ENCODE measurements at places on chromosomes 4 and X.

DNA sequence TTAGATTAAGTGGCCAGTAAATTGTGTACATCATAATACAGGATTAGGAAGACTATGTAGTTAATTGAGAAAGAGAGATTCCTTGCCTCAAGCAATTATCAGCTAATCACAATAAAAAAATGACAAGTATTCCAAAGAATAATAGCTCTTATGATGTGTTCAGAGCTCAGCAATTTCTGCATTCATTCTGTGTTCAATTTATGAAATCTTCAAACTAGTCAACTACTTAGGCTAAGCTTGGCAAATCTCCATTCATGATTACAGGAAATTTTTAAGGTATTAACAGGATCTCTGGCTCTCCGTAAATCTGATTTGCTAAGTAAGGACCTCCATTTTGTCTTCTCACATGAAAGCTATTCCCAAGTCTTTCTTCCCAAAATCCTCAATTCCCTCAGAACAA is 256.9 kb upstream of the TEX13A start:
- DNase-seq, result no peak

- DNase-seq, result no peak
These were observed 106.6 kb upstream of the WDR44 start for GRCh38 chrX:118239178-118239870.

DNA sequence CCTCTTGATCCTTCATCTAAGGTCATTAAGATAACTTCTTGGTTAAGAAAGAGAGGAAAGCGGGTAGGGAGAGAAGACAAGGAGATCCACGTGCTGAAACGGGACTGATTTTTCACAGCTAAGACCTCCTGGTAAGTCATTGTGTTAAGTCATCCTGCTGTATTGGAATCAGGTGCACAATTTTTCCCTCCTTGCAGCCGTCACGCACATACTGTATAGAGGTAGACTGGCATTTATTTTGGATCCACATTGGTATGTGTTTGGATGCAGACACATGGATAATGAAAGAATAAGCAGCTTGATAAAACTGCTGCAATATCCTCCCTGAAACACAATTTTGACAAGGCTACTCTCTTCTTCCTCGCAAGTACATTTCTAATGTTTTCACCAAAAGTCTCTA is 60.1 kb upstream of the NAP1L5 start:
- DNase-seq, result no peak

DNA sequence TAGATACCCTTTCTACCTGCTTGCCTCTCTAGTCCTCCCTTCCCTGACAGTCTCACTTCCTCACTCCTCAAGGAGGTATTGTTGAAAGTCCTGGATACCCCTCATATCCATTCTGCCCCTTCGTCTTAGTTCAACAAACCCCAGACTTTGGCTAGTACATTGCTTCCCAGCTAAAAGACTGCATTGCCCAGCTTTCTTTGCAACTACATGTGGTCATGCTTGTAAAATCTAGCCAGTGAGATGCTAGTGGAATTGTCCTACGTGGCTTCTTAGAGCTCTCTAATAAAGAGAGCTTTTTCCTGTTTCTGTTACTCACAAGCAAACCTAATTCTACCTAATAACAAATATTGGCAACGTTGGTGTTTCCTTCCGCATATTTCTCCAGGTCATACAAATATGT is 237.9 kb upstream of the PSAPL1 start:
- DNase-seq, result no peak

- no peak for DNase-seq
These were observed 343.0 kb downstream of the OPHN1 start for GRCh38 chrX:68090266-68090665.

GRCh38 chr4:83548151-83548905 is 12.4 kb downstream of the GPAT3 start:
- peak; percentile 93 for DNase-seq

DNA sequence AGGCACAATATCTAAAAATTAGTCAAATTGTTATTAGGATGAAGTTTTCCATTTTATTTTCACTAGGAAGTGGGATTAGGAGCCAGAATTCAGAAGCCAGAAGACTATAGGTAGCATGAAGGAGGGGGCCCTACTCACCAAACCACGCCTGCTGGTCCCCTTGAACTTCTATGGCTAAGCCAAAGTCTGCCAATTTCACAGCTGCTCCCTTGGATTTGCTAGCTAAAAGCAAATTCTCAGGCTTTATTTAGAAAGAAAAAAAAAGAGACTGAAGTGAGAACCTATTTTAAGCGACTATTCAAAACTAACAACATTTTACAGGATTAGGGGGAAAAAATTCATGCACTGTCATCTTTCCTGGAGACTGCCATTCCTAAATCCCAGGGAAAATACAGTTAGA is 224.3 kb downstream of the CAMK2D start:
- DNase-seq, result no peak

GRCh38 chr4:157287445-157287844 is 66.9 kb downstream of the GRIA2 start:
- no peak for DNase-seq

DNA sequence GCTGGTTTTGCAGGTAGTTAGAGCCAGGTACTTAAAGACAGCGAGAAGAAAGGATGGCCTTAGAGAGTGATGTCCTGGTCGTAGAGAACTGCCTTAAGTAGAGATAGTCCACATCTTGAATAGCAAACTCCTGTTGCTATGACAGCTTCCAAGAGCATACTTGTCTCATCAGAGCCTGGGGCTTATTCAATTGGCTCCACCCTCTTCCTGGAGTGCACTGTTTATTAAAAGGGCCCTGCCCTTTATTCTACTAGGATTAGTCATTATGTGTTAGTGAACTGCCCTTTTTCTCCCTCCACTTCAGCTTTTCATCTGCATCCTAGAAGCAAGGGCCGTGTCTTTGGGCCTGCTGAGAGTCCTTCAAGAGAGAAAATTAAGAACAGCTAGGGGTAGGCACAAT is 94.5 kb upstream of the EOLA2 start:
- peak; percentile 10 for DNase-seq

GRCh38 chrX:8971116-8971515 is 62.8 kb downstream of the FAM9B start:
- DNase-seq, result no peak

- DNase-seq, result no peak
These were observed 301.7 kb upstream of the MAGEB2 start for GRCh38 chrX:29913647-29914046.

GRCh38 chr4:106687026-106687425 is 318.4 kb upstream of the GIMD1 start:
- DNase-seq, result no peak

DNA sequence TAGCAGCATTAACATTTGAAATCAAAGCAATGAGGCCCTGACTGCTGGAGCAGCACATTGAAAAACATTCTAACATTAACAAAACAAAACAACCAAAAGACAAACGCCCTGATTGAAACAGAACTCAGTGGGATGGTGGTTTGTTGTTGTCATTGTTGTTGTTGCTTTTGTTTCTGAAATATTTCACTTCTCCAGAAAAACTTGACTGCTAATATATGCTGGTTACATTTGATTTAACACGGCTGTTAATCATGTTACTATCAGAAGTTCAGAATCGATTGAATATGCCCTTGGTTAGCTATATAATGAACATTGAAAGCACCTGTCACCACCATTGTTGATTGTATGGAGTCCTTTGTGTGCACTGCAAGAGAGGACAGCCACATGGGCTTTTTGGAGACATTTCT is 790.4 kb upstream of the GALNTL6 start:
- no peak for DNase-seq

GRCh38 chrX:17464194-17464593 is 89.2 kb downstream of the NHS start:
- no peak for DNase-seq

- DNase-seq, result no peak
These were observed 23.0 kb downstream of the NAT8L start for GRCh38 chr4:2082118-2082517.

- DNase-seq, result no peak
These were observed 170.4 kb upstream of the FGF16 start for GRCh38 chrX:77276742-77277141.

DNA sequence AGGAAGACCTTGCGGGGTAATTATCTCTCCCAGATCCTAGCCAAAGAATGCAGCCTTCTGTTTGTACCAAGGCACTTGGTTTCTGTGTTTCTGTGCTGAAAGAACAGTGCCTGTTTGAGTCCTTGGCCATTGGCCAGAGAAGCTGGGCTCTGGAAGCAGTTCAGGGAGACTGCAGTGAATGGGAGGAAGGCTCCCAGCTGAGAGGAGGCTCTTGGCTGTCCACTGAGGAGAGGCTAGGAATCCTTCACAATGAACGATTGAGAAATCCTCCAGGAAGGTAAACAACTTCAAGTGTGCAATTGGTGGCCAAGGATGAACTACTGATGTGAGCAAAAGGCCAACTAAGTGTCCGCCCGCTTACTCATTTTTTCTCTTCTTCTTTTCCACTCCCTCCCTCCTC is 61.3 kb downstream of the HS3ST1 start:
- DNase-seq, result no peak

DNA sequence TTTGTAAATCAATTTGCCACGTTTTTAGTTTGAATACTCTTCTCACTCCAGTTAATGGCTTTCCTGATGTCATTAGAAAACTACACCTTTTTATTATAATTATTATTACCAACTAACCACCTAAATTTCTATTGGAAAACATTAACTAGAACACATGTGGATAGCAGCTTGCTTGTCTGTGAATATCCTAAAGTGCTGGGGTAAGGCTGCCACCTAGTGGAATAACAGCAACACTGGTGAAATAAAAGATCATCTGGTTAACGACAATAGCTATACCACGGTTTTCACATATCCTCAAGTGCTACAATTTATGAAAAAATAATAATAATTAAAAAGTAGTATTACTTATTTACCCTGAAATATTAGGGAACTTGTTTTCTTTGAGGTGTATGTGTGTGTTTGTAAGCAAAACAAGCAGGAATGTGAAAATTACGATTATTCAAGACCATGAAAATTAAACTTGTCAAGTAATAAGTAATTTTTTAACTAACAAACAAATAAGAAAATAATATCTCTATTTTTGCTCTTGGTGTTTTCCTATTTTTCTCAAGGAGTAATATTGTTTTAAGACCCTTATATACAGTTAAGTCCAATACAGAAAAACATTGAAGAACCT is 130.1 kb upstream of the TECRL start:
- DNase-seq, result peak; percentile 67

DNA sequence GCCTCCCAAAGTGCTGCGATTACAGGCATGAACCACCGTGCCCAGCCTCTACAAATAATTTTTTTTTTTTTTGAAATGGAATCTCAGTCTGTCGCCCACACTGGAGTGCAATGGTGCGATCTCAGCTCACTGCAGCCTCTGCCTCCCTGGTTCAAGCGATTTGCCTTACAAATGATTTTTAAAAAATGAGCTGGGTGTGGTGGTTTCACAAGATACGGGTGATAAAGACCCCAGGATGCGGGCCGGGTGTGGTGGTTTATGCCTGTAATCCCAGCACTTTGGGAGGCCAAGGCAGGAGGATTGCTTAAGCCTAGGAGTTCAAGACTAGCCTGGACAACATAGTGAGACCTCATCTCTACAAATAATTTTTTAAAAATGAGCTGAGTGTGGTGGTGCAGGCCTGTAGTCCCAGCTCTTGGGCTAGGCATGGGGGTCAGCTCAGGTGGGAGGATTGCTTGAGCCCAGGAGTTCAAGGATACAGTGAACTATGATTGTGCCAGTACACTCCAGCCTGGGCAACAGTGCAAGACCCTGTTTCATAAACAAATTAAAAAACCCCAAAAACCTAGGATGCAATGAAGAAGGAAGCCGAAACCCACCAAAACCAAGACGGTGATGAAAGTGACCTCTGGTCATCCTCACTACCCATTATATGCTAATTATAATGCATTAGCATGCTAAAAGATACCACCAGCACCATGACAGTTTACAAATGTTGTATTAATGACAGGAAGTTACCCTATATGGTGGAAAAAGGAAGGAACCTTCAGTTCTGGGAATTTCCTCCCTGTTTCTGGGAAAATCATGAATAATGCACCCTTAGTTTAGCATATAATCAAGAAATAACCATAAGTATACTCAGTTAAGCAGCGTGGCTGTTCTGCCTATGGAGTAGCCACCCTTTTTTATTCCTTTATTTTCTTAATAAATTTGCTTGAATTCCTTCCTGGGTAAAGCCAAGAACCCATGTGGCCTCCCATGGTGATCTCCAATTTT is 27.7 kb downstream of the PDGFRA start:
- no peak for DNase-seq

GRCh38 chr4:172708184-172708583 is 460.4 kb upstream of the GALNT7 start:
- DNase-seq, result no peak

GRCh38 chr4:138052806-138053632 is 189.1 kb downstream of the SLC7A11 start:
- no peak for DNase-seq

GRCh38 chrX:17774053-17774452 is 36.8 kb downstream of the SCML1 start:
- no peak for DNase-seq

- DNase-seq, result no peak
These were observed 47.0 kb upstream of the NAP1L5 start for GRCh38 chr4:88744609-88745008.

- no peak for DNase-seq
These were observed 410.1 kb downstream of the HNRNPD start for GRCh38 chr4:81963763-81964020.

DNA sequence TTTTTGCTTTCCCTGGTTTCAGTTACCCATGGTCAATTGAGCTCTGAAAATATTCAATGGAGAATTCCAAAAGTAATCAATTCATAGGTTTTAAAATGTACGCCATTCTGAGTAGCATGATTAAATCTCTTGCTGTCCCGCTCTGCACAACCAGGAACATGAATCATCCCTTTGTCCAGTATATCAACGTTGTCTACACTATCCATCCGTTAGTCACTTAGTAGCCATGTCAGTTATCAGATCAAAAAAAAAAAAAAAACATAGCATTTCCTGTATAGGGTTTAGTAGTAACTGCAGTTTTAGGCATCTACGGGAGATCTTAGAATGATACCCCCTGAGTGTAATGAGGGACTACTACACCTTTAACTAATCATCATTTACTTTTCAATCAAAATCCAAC is 15.1 kb downstream of the LAMP2 start:
- no peak for DNase-seq

GRCh38 chr4:81611221-81611620 is 139.5 kb upstream of the RASGEF1B start:
- no peak for DNase-seq

GRCh38 chr4:17526695-17527477 is 11.9 kb downstream of the CLRN2 start:
- no peak for DNase-seq

DNA sequence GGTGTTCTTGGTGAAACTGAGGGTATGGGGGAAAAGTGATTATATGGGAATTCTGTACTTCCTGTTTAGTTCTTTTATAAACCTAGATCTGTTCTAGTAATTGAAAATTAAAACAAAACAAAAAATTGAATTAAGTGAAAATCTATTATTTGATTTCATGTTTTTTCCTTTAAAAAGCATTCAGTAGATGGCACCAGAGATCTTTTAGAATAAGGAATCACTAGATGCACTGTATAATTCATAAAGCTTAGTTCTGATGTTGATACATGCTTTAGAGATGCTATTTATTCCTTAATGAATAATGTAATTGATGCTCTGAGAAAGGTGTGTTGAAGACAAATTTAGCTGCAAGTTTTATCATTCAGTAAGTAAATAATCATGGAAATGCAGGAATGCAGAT is 87.3 kb downstream of the LCORL start:
- no peak for DNase-seq

GRCh38 chr4:114116861-114117260 is 137.4 kb upstream of the ARSJ start:
- no peak for DNase-seq

- no peak for DNase-seq
These were observed 289.5 kb downstream of the USP46 start for GRCh38 chr4:52369649-52370048.

All from kidney glomerular epithelial cell (primary cell).